Activated T-helper 2 cell treated with anti-CD3 and anti-CD28 coated beads, Interferon-gamma antibody, Interleukin-2, Interleukin-4, amounts not matched to agents 10 μg/mL and 5 μg/mL and 100 μg/mL, durations not matched to agents 14 hours and 24 hours and 36 hours (primary cell): ENCODE measurements at places on chromosomes 16 and 17.

- DNase-seq, result no peak
Measured at GRCh38 chr16:3036726-3037315, at the start of gene BICDL2. Gene BICDL2, minus strand, starts transcription at chr16:3036944. Its CDS starts 1,448 bp downstream, at chr16:3035496.

GRCh38 chr17:6853764-6854442 is 22.4 kb upstream of the TEKT1 start:
- DNase-seq, result no peak

- DNase-seq, result no peak
Measured at GRCh38 chr17:59508999-59509625, 56.3 kb upstream of the DHX40 start.

DNA sequence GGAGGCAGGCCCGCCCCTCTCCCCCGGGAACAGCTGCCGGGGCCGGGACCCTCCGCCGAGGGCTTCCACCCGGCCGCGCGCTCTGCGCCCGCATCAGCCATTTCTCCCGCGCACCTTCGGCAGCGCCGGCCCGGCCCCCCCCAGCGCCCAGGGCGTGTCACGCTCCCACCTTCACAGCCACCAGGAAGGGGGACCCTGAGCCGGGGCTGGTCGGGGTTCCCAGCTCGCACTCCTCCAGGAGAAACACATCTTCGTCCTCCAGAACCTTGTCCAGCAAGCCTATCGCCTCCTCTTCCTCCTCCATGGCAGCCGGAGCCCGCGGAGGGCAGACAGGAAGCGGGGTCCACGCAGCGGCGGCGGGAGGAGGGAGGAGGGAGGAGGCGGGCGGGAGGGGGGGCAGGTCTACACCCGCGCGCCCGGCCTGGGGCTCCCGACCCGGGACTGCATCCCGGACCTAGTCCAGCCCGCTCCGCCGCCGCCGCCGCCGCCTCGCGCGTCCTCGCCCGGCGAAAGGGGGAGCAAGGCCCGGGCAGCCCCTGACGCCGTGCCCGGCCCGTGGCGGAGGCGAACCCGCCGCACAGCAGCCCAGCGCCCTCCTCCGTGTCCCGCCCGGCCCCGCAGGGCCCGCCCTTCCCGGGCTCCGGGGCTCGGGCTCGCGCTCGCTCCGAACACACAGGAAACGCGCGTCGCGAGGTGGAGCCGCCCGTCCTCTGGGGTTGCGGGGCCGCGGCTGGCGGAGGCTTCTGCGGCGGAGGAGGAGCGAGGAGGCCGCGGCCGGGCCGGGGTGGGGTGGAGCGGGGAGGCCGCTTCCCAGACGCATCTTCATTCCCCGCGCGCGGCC is 70.8 kb downstream of the ABR start:
- DNase-seq, result peak; percentile 71

DNA sequence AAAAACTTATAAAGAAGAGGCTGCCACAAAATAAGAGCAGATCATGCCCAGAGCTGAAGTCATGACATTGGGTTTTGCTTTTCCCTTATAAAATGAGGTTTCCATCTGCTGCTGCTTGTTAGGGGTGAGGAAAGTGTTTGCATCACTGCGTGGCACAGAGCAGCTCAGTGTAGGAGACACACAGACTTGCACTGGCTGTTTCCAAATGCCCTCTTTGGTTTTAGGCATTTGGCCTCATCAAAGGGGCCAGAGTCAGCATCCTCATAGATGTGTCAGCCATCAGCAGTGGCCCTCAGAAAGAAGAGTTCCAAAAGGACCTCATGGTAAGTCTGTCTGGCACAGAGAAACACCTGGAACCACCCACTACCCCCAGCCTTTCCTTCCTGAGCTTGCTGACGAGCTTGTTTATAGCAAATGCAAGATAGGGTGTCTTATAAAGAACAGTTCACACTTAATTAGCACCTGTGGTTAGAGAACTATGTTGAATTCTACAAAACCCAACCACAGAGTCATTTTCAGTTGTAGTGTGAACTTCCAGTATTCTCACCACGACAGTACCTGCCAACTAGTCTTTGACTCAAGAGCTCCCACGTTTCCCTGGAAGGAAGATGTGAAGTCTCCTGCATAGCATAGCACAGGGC is 17.0 kb downstream of the VWA3A start:
- DNase-seq, result no peak

GRCh38 chr17:74922172-74922571 is 883 bp downstream of the USH1G start:
- DNase-seq, result no peak

GRCh38 chr17:63419949-63420867 is 25.9 kb downstream of the CYB561 start:
- peak; percentile 35 for DNase-seq

DNA sequence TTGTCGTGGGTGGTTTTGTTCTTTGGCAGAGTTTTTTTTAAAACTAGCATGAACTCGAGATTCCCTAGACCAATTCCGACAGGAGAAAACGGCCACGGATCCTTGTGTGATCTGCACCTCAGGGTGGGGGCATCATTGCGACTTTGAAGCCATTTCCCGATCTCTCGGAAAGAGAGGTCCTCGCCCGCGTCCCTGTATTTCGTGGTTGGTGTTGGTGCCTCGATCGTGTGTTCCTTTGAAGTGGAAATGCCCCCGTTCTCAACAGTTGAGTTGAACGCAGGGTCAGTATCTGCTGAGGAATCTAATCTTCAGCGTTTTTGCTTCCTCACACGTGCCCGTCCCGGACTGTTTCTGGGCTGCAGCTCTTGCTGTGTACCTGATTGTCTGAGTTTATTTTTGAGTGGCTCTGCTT is 1.1 kb downstream of the CRAMP1 start:
- no peak for DNase-seq

DNA sequence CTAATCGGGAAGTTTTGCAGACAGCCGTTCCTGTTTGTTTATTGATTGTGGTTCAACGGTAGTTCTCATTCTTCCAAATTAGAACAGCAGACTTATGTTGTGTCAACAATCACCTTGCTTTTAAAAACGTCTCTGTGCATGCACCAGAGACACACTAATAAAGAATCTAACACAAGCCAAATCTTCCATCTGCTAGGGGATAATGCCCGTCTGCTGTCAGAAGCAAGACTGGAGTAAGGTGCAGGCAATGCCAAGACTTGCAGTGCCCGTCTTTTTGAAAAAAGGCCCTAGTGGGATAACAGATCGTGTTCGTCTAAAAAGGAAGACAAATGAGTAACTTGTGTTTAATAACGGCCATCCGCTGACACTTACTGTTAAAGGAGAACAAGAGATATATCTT is 158.4 kb downstream of the KCNJ2 start:
- no peak for DNase-seq

- DNase-seq, result peak; percentile 44
Measured at GRCh38 chr17:30336369-30337171, 2.7 kb upstream of the TMIGD1 start.

DNA sequence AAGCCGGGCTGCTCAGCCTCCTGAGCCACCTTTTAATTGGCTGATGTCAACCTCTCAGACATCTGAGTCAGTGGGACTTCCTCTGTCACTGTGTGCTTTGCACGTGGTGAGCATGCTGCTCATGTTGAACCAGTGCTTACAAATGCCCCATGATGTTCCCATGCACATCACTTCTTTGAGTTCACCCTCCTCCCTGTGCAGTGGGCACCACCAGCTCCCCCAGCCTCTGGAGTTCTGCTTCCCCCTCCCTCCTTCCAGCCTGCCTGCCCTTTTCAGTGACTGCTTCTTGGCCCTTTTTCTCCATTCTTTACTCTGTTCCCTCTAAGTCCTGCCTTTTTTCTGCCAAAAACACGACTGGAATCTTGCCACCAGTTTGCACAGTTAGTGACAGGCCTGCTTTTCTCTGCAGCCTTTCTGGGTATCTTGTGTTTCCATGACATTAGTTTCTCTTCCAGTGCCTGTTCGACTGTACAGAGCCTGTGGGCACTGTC is 41.6 kb downstream of the USP10 start:
- DNase-seq, result no peak

DNA sequence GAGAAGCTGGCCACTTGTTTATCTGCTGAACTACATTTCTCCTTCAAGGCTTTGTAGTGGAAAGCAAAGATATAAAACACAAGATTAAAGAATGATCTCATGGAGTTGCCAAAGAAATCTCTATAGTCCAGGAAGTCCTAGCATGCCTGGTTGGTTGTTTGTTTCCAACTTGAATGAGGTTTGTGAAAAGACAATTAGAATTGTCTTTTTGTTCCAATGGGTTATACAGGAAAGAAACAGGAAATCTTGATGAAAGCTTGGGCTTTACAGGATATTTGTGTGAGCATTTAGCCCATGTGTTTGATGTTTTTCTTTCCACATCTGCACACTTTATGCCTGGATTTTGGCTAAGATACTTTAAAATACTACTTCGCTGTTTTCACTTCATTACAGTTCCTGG is 273.4 kb downstream of the CEP112 start:
- DNase-seq, result no peak

- DNase-seq, result no peak
Measured at GRCh38 chr17:62919388-62919787, 46.6 kb upstream of the TANC2 start.

GRCh38 chr16:56294579-56294978 is 103.3 kb downstream of the GNAO1 start:
- DNase-seq, result no peak

DNA sequence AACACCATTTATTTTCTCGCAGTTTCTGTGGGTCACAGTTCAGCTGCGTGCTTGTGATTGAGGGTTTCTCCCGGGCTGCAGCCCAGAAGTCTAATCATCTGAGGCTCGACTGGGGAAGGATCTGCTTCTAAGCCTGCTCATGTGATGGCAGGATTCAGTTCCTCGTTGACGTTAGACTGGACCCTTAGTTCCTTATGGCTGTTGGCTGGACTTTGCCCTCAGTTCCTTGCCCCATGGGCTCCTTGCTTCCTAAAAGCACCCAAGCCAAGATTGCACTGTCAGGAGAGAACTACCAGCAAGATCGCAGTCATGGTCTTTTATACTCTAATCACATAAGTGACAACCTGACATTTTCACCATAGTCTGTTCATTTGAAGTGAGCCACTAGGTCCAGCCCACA is 250.0 kb downstream of the PRKCA start:
- no peak for DNase-seq

DNA sequence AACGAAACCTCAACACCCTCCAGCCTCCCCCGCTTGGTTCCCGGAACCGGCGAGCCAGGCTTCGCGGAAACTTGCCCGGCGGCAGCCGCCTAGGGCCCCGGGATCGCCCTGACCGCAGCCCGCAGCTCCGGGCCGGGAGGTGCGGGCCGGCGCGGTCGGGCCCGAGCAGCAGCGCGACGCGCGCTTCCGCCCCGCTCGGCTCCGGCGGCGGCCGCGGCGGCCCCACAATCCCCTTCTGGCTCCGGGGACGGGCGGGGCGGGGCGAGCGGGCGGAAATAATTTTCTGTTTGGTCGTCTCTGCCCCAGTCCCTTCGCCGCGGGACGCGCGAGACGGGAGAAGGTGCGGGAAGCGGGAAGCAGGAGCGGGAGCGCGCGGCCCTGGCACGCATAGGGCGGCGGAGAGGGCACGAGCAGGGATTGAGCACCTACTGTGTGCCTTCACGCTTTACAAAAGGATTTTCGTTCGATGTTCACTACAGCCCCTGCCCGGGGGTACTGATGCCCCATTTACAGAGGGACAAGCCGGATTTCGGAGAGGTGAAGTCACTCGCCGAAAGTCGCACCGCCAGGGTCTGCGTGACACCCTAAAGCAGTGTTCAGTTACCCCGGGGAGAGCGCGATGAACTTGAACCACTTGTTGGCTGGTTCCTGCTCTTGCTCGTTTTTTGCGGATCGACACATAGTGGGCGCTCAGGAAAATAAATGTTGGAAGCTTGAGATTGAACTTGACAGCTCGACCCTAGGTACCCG is 2.7 kb upstream of the MLLT6 start:
- peak; percentile 74 for DNase-seq

DNA sequence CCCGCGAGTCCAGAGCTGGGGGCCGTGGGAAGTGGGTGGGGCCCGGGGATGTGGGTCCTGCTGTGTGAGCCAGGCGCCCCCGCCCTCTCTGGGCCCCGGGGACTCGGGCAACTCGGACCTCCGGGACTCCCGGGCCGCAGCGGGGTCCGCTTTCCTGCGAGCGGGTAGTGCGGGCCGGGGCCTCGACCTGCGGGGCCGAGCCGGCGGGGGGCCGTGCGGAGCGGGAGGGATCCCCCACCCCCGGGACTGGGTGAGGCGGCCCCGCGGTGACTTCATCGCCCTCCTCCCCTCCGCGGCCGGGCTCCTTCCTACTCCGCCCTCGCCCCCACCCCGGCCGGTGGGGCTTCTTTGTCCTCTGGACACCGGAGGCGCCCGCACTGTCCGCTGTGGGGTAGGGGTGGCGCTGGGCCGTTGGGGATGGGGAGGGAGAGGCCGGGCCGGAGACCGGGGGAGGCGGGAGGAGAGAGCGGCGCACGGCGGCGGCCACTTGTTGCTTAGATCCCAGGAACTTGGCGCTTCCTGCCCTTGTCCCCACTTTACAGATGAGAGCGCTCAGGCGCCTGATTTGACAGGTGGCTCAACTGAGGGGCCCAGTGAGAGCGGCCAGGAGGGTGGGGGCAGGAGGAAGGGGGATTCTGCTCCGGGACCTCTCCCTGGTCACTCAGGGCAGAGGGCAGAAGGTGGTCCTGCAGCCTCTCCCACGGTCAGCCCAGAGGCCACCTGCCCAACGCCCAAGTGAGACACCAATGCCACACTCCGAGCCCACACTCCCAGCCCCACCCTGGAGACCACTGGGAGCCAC is 874 bp downstream of the CMTM3 start:
- DNase-seq, result no peak

GRCh38 chr16:47057630-47057993 is 84.1 kb upstream of the DNAJA2 start:
- DNase-seq, result no peak

DNA sequence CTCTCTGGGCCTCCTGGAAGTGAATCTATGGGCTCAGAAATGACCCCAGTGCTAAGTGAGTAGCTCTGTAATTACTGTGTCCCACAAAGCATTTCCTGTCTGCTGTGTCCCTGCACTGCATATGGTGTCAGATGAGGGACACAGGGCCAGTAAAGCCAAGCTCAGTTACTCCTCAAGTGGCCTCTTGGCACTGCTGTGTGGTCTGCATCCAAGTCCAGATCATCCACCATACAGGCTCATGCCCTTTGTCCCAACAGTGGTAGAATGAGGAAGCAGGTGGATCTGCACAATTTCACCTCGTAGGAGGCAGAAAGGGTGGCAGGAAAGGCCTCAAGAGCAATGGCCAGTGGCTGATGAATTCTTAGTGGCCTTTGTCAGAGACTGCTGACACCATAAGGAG is 146.8 kb downstream of the SOX9 start:
- DNase-seq, result no peak

- no peak for DNase-seq
Measured at GRCh38 chr16:21723532-21723931, 59.8 kb downstream of the OTOA start.
